GM13976 (cell line): ENCODE measurements at places on chromosomes 7 and 10.

- no peak for DNase-seq
These were observed 22.6 kb downstream of the CHCHD3 start for GRCh38 chr7:133059263-133059662.

DNA sequence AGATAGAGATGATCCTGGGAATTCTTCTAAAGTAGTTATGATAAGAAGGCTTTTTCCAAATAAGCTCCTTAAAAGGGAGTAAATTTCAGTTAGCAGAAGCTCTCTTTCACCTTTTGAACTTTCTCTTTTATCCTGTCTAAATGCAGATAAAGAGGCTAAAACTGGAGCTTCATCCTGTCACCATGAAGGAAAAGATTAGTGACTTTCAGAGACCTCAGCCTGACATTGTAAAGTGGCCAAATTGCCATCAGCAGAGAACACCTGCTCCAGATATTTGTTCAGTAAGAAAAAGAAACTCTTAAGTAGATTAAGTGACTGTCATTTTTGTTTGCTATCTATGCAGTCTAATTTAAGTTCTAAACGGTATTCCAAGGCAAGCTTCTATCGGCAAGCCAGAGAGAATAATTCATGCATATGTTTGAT is 18.3 kb downstream of the VWDE start:
- DNase-seq = no peak

GRCh38 chr10:61289813-61290212 is 163.4 kb downstream of the TMEM26 start:
- DNase-seq = no peak

- DNase-seq = no peak
These were observed 95.3 kb upstream of the AOAH start for GRCh38 chr7:36819639-36820038.

DNA sequence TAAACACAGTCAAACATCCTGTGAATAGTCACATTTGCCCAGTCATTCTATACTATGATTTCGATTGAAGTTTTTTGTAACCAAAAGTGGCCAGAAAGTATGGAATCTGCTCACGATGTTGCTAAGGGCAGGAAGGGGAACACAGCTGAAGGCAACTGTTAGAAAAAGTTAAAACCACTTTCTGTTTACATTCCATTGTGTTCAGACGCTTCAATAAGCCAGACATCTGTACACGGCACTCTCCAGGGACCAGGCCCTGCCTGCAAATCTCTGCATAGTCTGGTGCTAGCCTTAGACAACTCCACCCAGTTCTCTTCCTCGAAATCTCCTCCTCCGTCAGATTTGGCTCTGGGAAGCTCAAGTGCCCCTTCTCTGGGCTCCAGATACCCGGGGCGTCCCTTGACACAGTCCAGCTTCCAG is 17.1 kb upstream of the TMEM120A start:
- DNase-seq = no peak

DNA sequence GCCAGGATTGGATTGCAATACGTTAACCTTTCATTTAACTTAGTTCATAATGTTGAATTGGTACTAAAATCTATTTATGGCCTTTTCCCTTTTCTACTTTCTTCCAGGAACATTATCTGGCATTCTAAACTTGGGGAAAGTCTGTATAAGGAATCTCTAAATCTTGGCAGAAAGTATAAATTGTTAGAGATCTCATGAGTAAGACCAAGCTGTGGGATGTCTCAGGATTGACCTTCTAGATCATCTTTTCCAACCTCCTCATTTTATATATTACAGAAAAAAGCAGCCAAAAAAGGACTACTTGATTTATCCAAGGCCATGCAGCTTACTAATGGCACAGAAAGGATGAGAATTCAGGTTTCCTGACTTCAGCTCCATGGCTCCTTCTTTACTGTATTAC is 598.3 kb downstream of the INHBA start:
- no peak for DNase-seq
